Right ventricle myocardium inferior (tissue), 1 donor: ENCODE measurements at places on chromosomes 7 and 10.

- no peak for DNase-seq
Measured at GRCh38 chr10:72330069-72330426, 24.7 kb downstream of the DNAJB12 start.

DNA sequence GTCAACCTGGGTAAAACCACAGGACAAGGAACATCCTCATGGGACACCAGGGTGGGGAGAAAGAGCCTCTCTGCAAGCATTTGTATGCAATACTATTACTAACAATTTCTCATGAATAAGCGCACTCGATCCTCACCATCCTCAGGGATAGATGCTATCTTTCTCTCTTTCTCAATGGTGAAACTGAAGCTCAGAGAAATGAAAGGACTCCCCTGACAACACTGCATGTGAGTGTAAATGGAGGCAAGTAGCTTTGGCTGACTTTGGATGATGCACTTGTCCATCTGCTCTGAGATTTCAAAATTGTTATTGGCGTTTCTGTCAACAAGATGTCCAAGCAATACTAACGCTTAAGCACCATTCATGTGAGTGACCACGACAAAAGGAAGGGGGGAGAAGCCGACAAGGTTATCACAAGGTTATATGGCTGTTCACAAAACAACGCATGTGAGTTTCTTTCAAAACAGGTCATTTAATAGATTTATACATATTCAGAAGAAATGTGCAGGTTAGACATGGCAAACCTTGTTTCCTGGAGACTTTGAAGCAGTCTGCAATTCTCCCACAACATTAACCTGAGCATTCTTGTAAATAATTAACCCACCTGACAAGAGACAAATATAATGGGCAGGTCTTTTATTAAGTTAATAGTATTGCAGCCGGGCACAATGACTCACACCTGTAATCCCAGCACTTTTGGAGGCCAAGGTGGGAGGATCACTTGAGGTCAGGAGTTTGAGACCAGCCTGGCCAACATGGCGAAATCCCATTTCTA, 54.0 kb downstream of the IFIT5 start:
- no peak for DNase-seq

- no peak for DNase-seq
Measured at GRCh38 chr7:102046373-102047117, 229.1 kb downstream of the CUX1 start.

- DNase-seq = no peak
Measured at GRCh38 chr7:111370002-111370401, 192.3 kb downstream of the IMMP2L start.

- no peak for DNase-seq
Measured at GRCh38 chr10:12685261-12686058, 316.1 kb downstream of the CCDC3 start.

DNA sequence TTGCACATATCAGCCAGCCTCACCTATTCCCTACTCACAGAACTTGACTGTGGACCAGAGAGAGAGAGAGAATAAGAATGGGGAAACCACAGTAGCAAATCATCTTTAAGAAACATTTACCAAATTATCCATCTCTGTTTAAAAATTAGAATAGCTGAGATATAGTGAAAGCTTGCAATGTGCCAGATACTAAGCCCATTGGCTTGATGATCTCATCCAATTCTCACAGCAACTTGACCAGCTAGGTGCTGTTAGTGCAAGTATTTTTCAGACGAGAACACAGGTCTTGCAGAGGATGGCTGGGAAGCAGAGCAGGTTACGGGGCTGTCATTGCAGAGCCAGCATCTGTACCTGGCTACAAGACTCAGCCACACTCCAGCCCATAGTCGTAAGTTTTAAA, 50.9 kb downstream of the KLF6 start:
- DNase-seq = no peak

GRCh38 chr7:128381161-128381821, 19.8 kb upstream of the PRRT4 start:
- DNase-seq = no peak
